Chondrocyte (in vitro differentiated cells): ENCODE measurements at places on chromosomes 4 and X. TPM values are rescaled to one million over a fixed set of nuclear protein-coding genes. Genes with fewer than 3 reads are reported as not detected.

The PSAPL1 gene
- not detected in 3 replicates for total RNA-seq

DNA sequence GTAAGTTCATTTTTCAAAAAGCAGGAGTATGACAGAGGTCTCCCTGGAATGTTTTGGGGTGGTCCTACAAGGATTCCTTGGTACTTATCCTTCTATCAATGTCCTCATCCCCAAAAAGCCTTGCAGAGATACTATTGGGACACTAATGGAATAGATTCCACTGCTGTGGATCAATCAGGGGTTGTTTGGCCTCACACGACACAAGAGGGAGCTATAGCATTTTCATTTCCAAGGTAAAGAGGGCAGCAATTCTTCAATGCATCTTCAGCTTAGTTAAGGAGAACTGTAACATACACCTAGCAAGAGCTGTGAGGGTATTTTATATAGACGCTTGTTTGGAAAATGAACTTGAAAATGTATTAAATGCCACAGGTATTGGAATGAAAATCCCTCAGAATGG lies 50.9 kb downstream of the USP26 start:
- H3K27me3 ChIP-seq = no peaks in the 10 kb centered on the region
- DNase-seq = no peak
- H3K4me1 ChIP-seq = no peaks in the 10 kb centered on the region
- peaks cover 2% of the 10 kb centered on the region for H3K36me3 ChIP-seq
- no peak overlapping the region for H3K27ac ChIP-seq

DNA sequence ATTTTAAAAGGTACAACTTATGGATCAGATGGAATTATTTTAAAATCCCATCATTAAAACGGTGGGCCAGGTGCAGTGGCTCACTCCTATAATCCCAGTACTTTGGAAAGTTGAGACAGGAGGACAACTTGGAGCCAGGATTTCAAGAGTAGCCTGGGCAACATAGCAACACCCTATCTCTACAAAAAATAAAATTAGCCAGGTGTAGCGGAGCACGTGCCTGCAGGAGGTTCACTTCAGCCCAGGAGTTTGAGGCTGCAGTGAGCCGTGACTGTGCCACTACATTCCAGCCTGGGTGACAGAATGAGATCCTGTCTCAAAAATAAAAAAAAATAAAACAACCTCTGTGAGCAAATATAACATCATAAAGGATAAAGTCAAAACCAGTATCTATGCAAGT lies 11.4 kb downstream of the ADH5 start:
- H3K27me3 ChIP-seq = no peaks in the 10 kb centered on the region
- H3K27ac ChIP-seq = no peak overlapping the region
- peaks cover 3% of the 10 kb centered on the region for H3K4me1 ChIP-seq
- no peak for DNase-seq
- peaks cover 57% of the 10 kb centered on the region for H3K36me3 ChIP-seq

- no peaks in the 10 kb centered on the region for H3K27me3 ChIP-seq
- H3K27ac ChIP-seq = no peak overlapping the region
- DNase-seq = no peak
- H3K36me3 ChIP-seq = peaks cover 9% of the 10 kb centered on the region
- no peaks in the 10 kb centered on the region for H3K4me1 ChIP-seq
Observed at GRCh38 chr4:32219306-32220075, 1499.3 kb downstream of the PCDH7 start.

- no peak for DNase-seq
- no peak overlapping the region for H3K27ac ChIP-seq
- no peaks in the 10 kb centered on the region for H3K27me3 ChIP-seq
- H3K36me3 ChIP-seq = no peaks in the 10 kb centered on the region
- H3K4me3 ChIP-seq = no peak overlapping the region
- peaks cover 9% of the 10 kb centered on the region for H3K4me1 ChIP-seq
Observed at GRCh38 chr4:130035391-130035790, 939.4 kb downstream of the C4orf33 start.
